Immature natural killer cell (primary cell): ENCODE measurements at places on chromosomes 7 and 10. TPM values are rescaled to one million over a fixed set of nuclear protein-coding genes. Genes with fewer than 3 reads are reported as not detected.
A peak's percentile ranks its signal among the peaks of the same experiment; 100 is the strongest.

GRCh38 chr10:128870830-128871597 lies 596.0 kb upstream of the MGMT start:
- H3K27ac ChIP-seq: no peak overlapping the region
- H3K4me1 ChIP-seq: no peaks in the 10 kb centered on the region
- H3K4me3 ChIP-seq: no peak overlapping the region
- no peak for DNase-seq

GRCh38 chr10:19046679-19047078 lies 1.9 kb upstream of the MALRD1 start:
- DNase-seq: no peak
- no peaks in the 10 kb centered on the region for H3K27me3 ChIP-seq
- no peaks in the 10 kb centered on the region for H3K4me1 ChIP-seq

DNA sequence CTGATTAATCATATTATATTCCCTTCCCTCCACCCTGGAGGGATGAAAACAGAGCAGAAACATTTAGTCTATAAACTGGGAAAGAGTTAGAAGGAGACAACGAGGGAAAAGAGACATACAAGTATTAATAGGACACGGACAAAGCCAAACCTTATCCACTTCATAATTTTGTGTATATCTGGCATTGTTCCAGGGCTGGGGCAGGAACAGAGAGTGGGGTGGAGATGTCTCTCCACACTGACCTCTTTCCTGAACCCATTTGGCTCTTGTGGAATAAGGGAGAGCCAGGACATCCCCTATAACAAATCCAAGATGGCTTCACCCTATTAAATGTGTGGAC lies 43.7 kb upstream of the TSPAN33 start:
- DNase-seq: no peak
- H3K4me3 ChIP-seq: no peak overlapping the region
- no peaks in the 10 kb centered on the region for H3K27me3 ChIP-seq
- no peak overlapping the region for H3K27ac ChIP-seq
- no peaks in the 10 kb centered on the region for H3K36me3 ChIP-seq
- no peaks in the 10 kb centered on the region for H3K4me1 ChIP-seq

GRCh38 chr10:69090685-69091084 lies 2.8 kb downstream of the SRGN start:
- peak overlapping the region; percentile 100 for H3K27ac ChIP-seq
- H3K4me1 ChIP-seq: peaks cover 75% of the 10 kb centered on the region
- H3K27me3 ChIP-seq: peaks cover 47% of the 10 kb centered on the region
- DNase-seq: no peak
- H3K4me3 ChIP-seq: peak overlapping the region; percentile 95

GRCh38 chr10:51656503-51656902 lies 42.9 kb downstream of the CSTF2T start:
- no peak overlapping the region for H3K27ac ChIP-seq
- peaks cover 5% of the 10 kb centered on the region for H3K27me3 ChIP-seq
- H3K36me3 ChIP-seq: no peaks in the 10 kb centered on the region
- DNase-seq: no peak
- H3K4me3 ChIP-seq: no peak overlapping the region
- H3K4me1 ChIP-seq: no peaks in the 10 kb centered on the region

DNA sequence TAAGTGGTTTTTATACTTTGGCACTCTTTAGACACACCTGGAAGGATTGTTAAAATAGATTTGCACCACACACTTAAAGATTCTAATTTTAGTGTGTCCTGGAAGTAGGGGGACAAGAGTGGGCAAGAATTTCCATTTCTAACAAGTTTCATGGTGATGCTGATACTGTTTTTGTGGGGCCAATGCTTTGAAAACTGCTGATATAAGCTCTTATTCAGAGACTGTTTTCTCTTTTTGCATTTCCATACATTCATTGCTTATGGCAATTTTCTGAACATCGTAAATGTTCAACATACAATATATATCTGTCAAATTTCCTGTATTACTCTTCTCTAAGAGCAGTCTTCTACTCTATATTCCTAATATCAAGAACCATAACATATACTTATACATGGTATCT lies 79.0 kb downstream of the TFEC start:
- H3K27ac ChIP-seq: no peak overlapping the region
- no peak overlapping the region for H3K4me3 ChIP-seq
- no peaks in the 10 kb centered on the region for H3K27me3 ChIP-seq

DNA sequence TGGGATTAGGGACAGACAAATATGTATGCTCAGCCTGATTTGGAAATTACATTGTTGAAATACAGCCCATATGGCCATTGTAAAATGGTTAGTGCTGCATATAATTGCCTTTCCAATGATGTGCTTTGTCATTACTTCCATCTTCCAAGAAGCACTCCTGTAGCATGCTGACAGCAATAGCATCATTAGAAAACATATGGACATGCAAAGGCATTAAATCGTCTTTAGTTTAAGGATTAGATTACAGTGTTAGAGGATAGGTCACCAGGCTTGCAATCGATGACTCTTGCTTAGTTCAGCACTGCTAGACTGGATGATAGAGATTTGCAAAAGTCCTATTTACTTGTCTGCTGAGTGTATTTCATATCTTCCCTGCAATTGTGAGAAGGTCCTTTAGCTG lies 17.4 kb downstream of the AUTS2 start:
- no peaks in the 10 kb centered on the region for H3K36me3 ChIP-seq
- H3K27me3 ChIP-seq: peaks cover 6% of the 10 kb centered on the region

DNA sequence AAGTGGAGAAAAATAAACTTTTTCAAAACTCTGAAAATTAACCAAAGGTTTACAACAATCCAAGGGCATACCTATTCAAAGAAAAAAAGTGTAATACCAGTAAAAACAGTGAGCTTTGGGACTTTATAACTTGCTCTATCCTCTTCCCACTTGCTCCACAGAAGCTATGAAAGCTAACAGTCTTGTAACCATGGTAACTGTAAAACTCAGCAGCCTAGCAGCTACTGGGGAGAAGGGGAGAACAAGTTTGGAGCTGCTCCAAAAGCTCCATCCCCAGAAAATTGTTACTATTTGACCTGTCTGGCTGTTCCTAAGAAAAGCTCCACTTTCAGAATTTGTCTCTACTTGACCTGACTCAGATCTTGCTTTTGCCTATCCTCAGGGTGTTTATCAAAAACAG lies 191.5 kb downstream of the OTUD1 start:
- H3K4me3 ChIP-seq: no peak overlapping the region
- no peak overlapping the region for H3K27ac ChIP-seq
- H3K36me3 ChIP-seq: no peaks in the 10 kb centered on the region
- no peaks in the 10 kb centered on the region for H3K27me3 ChIP-seq
- DNase-seq: no peak

DNA sequence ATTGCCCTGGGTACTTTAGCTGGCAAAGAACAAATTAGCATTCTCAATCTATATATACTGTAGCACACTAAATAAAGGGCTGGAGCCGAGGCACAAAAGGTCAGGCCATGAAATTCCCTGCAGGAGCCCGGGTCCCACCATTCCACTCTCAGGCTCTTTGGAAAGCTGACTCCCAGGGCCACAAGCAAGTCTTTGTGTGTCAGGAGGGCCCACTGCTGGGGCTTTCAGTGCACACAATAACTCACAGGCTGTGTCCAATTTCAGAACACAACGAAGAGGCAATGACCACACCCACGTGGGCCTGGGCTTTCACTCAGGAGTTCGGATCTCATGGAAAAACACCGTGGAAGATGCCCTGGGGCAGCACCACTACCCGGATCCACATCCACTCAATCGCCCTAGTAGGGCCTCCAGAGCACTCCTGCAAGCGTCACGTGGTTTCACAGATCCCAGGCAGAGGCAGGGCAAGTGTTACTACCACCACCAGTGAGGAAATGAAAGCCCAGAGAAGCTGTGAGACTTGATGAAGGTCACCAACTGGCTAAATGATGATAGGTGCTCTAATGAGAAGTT lies 60.3 kb downstream of the COBL start:
- no peaks in the 10 kb centered on the region for H3K4me1 ChIP-seq
- no peaks in the 10 kb centered on the region for H3K36me3 ChIP-seq
- H3K27me3 ChIP-seq: peaks cover 2% of the 10 kb centered on the region
- H3K27ac ChIP-seq: no peak overlapping the region

DNA sequence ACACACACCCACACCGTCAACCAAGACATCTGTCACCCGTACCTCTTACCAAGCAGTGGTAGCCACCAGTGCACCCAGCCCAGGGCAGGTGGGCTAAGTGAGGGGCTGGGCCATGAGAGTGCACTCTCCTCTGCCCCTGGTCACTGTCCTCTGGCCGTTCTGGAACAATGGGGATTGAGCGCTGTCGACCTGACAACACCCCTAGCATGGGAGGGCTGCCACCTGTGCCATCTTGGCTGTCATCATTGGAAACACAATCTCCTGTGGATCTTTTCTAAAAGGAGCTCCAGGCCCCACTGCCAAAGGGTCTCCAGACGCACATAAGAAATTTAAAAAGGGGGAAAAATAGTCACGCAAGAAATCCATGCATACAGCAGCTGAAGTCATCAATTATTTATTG lies 80.1 kb downstream of the CTBP2 start:
- no peak for DNase-seq
- H3K4me1 ChIP-seq: peaks cover 97% of the 10 kb centered on the region
- peaks cover 5% of the 10 kb centered on the region for H3K36me3 ChIP-seq

GRCh38 chr10:52316001-52316400 lies 1.9 kb downstream of the DKK1 start:
- H3K27ac ChIP-seq: no peak overlapping the region
- DNase-seq: no peak
- H3K4me1 ChIP-seq: peaks cover 21% of the 10 kb centered on the region
- peaks cover 13% of the 10 kb centered on the region for H3K27me3 ChIP-seq
- no peaks in the 10 kb centered on the region for H3K36me3 ChIP-seq

- H3K27ac ChIP-seq: no peak overlapping the region
- DNase-seq: no peak
- peaks cover 8% of the 10 kb centered on the region for H3K36me3 ChIP-seq
- H3K4me1 ChIP-seq: peaks cover 9% of the 10 kb centered on the region
Measured at GRCh38 chr7:5203183-5203537, 13.1 kb downstream of the WIPI2 start.

DNA sequence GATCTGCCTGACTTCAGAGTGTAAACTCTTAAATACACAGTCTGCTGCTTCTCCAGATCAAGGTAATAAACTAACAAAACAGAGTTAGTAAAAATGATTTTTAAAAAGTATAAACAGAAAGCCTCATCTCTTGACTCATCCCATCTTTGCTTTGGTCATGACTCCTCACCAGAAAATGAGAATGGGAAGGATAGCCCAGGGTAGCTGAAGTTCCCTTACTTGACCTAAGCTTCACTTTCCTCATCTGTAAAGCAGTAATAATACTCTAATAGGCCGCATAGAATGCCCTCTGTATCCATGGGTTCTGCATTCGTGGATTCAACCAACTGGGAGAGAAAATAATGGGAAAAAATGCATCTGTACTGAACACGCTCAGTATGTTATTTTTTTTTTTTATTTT lies 11.3 kb upstream of the SLC25A28 start:
- no peak overlapping the region for H3K27ac ChIP-seq
- no peaks in the 10 kb centered on the region for H3K4me1 ChIP-seq
- DNase-seq: no peak
- H3K36me3 ChIP-seq: no peaks in the 10 kb centered on the region

DNA sequence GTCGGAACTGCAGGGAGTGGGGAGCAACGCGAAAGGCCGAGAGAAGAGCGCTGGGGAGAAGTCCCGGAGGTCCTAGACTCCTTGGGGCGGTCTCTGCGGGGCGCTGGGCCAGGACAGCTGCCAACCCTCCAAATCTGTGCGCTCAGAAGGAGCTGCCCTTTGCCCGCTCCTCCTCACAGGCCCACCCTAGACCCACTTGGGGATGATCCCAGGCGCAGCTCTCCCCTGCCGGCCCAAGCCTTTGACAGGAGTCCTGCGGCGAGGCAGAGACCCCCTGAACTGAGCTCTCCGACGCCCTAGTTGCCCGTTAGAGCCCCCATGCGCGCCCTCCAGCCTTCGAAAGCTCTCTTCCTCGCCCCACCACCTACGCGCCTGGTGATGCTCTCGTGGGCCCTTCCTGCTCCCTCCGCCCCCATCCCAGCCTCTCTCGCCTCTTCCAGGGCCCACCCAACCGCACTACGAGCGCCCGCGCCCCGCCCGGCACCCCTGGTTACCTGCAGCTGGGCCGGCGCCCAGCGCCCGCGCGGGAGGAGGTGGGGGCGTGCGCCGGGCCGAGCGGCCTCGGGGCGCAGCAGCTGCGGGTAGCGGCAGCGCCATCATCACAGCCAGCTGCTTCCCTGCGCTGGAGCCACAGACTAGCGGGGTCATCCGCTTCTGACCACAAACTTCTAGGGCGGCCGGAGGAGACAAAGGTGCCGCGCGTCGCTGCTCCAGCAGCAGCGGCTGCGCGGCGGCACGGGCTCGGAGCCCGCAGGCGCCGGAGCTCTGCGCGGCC lies 353.4 kb downstream of the DNAJB6 start:
- H3K27ac ChIP-seq: no peak overlapping the region
- H3K4me3 ChIP-seq: no peak overlapping the region
- DNase-seq: no peak
- no peaks in the 10 kb centered on the region for H3K36me3 ChIP-seq
- H3K4me1 ChIP-seq: no peaks in the 10 kb centered on the region

Gene TRPV6
- not detected for polyA plus RNA-seq

Gene CFAP70
- 0.16 TPM for polyA plus RNA-seq

Gene POU6F2
- not detected for polyA plus RNA-seq

Gene HOXA7
- polyA plus RNA-seq: not detected

Gene CACNB2
- not detected for polyA plus RNA-seq
